ENCODE measurements at places on chromosomes 11 and 22. TPM values are rescaled to one million over a fixed set of nuclear protein-coding genes. Genes with fewer than 3 reads are reported as not detected.

The HTR3A gene
- not detected for total RNA-seq

The CRYBB2 gene
- not detected for total RNA-seq

The VSIG2 gene
- total RNA-seq, result 1.2 TPM

DNA sequence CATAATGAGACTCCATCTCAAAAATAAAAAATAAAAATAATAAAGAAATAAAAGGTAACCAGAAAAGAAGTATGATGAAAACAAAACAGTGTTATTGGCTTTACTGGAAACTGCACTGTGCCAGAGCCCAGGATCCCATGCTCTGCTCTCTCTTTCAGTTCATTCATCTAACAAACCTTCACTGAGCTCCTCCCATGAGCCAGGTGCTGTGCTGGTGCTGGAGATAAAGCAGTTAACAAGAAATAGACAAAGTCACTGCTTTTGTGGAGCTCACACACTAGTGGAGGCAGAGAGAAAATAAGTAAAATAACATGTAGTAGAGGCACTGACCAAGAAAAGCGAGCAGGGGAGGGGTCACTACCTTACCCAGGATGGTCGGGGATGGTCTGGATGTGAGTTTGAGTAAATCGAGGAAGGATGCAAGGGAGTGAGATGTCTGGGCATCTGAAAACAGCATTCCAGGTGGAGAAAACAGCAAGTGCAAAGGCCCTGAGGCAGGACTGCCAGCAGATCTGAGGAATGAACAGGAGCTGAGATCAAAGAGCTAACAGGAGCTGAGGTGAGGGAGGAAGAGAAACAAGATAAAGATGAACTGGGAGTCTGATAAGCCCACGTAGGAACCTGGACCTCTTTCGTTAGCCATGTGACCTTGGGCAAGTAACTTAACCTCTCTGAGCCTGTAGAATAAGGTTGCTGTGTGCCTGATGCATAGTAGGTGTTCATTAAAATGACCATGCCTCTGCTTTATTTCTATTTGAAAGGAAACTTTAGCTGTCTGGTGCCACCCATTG, 31.3 kb upstream of the CD82 start:
- H3K27ac ChIP-seq, result no peak overlapping the region
- DNase-seq, result no peak
- no peaks in the 10 kb centered on the region for H3K36me3 ChIP-seq
- peaks cover 11% of the 10 kb centered on the region for H3K4me1 ChIP-seq
- H3K27me3 ChIP-seq, result peaks cover 5% of the 10 kb centered on the region

DNA sequence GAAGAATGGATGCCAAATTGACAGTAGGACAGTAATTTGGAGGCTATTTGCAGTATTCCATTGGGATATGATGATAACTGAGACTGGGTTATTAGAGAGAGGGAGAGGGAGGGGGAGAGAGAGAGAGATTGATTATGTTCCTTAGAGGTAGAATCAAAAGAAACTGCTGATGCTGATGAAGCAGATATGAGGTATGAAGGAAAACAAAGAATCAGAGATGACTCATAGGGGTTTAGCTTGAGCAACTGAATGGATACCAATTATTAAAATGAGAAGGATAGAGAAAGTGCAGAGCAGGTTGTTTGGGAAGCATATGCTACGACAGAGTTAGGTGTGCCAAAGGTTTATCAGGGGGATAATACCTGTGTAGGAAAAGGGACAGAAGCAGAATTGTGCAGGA, 12.8 kb upstream of the NUCB2 start:
- DNase-seq, result no peak
- H3K4me1 ChIP-seq, result no peaks in the 10 kb centered on the region
- H3K4me3 ChIP-seq, result no peak overlapping the region
- no peak overlapping the region for H3K27ac ChIP-seq

- H3K27me3 ChIP-seq, result no peaks in the 10 kb centered on the region
- DNase-seq, result no peak
- H3K36me3 ChIP-seq, result no peaks in the 10 kb centered on the region
- no peak overlapping the region for H3K4me3 ChIP-seq
Measured at GRCh38 chr11:131446590-131447275, 76.3 kb downstream of the NTM start.

Measured in left ventricle myocardium inferior (tissue), 1 donor.